Muscle of back (tissue), 13 donors: ENCODE measurements at places on chromosomes 16 and 17.
A peak's percentile ranks its signal among the peaks of the same experiment; 100 is the strongest.

DNA sequence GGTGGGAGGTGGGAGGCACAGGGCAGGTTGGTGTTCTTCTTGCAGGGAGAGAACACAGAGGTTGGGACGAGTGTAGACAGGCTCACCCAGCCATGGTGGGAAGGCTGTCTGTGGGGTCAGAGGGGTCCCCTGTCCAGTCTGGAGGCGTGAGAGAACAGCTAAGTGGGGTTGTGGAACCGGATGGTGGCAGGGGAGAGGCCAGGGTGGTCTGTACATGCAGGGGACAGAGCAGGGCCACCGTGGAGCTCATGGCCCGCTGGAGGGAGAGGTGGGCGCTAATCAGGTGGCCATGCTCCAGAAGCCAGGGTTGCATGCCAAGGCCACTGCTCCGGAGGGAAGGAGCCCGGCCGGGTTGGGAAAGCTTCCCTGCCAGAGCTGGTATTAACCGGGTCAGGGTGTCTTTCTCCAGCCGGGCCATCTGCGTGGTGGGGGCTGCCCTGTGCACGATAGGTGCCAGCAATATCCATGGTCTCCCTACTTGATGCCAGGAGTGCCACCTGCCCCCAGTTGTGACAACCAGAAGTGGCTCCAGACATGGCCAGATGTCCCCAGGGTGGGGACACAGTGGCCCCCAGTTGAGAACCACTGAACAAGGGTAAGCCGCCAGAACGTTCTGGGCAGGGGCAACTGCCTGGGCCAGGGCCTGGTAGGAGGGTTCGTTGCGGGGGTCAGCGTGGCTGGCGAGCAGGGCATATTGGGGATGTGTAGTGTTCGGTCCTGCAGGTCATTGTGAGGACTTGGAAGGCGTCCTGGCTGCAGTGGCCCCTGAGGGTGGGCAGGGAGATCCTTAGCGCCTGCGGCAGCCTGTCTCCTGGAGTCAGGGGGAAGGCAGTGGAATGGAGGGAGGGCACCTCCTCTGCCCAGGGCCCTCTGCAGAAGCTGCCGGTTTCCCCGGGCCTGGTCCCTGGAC lies 5.1 kb downstream of the SNN start:
- DNase-seq = no peak

DNA sequence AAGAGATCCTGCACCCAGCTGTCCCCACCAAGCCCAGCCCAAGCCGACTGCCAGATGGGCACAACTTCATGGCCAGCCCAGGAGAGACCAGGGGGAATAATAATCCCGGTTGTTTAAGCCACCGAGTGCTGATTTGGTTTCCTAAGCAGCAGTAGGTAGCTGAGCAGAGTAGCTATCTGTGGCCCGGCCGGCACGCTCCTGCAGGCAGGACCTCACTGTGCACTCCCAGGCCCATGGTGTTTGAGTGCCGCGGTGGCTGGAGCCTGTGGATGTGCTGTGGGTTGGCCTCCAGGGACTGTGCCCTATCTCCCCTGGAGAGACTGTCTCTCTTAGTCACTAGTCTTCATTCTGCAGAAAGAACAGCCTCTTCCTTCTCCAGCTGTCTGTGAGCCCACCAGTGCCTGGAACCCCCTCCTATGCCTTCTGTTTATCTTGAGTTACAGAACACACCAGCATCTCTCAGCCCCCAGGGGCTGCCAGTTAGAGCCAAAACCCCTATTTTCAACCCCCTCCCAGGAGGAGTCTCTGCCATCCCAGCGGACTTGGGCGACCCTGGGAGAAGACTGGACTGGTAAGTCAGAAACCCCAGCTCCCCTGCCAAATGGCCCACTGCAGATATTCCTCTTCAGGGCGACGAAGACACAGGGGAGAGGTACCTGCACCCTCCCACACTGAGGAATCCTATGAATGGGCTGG lies 152.0 kb downstream of the SDK2 start:
- no peak for DNase-seq

- DNase-seq = no peak
These were observed 8.7 kb upstream of the SLC25A39 start for GRCh38 chr17:44333371-44333770.

DNA sequence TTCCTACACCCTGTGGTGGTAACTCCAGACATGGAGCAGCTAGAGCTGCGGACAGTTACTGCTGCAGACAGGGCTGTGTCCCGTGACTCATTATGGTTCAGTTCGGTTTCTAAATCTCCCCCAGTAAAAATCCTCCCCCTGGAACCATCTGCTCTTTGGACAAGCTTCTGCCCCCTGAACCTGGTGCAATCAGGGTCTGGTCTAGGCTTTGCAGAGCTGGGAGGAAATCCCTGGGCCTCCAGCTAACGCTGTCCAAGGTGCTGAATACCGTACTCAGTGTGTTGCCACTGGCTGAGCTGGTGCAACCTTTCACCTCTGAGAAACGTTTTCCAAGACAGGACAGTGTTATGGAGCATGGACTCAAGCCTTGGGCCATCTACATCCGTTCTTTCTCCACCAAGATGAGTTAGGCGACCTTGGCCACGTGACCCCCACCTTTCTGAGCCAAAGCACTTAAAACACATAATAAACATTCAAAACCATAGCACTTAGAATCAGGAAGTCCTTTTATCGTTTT lies 142.0 kb downstream of the CPPED1 start:
- peak; percentile 63 for DNase-seq

DNA sequence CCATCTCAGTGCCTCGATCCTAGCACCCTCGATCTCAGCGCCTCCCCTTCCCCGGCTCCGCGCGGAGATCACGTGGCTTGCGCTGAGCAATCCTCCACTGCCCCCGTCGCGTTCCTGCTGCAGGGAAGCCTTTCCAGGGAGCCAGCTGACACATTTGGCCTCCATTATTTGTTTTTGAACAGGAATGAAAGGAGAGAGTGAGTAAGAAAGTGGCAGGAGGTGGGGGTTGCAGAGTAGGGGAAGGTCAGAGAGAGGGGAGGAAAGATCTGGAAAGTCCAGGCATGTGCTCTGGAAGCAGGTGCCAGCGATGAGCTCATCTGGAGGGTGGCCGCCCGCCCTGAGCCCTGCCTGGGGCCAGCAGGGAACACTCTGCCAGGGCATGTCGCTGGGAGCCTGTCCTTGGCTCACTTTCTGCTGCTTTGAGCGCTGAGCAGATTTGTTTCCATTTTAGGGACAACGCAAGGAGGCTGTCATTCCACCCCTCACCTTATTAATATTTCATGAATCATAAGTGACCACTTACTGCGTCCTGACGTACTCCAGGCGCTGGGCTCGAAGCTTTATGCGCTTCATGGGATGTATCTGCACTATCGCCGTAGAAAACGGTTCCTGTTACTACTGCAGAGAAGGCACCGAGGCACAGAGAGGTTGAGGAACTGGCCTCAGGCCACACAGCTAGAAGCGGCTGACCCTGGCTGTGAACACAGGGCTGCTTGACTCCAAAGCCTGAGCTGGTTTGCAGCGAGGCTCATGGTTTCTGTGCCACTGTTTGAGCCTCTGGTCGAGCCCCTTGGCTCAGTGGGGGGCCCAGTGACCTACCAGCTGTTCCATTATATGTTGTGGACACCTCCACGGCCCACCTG lies 283.1 kb downstream of the SEC14L1 start:
- peak; percentile 98 for DNase-seq

DNA sequence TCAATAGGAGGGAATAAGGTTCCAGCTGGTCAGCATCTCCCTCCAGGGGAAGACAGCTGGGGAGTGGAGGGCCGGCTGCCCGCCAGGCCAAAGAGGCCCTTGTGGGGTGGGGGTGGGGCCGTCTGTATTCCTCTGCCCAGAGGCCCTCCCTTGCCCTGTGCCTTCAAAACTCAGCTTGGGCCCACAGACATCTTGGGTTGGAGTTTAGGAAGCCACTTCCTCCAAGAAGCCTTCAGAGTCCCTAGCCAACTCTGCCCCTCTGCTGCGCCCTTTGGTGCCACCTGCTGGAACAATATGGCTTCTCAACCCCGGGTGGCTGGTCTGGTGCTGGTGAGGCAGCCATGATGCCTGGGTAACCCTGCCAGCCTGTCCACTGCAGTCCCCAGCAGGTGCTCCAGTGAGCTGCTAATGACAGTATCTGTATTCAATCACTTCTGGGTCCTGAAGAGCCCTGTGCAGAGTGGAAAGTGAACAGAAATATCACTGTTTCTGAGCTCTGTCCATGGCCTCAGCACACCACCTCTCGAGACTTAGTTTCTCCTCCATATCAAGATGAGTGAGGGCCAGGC lies 16.7 kb downstream of the HSD11B2 start:
- DNase-seq = no peak

- DNase-seq = no peak
These were observed 112.6 kb downstream of the SHISA6 start for GRCh38 chr17:11353601-11354000.

DNA sequence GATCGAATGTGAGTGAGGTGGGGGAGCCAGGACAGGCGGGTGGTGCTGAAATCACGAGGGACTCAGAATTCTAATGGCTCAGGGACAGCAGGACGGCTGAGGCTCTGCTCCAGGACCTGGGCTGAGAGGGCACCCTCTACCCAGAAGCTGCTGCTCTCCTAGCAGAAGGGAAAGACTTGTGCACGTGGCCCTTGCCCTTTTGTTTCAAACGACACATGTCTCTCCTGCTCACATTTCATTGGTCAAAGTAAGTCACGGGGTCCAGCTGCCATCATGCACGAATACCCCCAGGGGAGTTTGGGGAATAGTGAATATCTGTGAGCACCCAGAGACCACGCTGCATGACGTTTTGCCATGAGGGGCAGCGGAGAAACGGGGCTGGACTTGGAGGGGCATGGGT lies 73.2 kb downstream of the RTN4RL1 start:
- no peak for DNase-seq
